ENCODE measurements at places on chromosomes 4 and X.

DNA sequence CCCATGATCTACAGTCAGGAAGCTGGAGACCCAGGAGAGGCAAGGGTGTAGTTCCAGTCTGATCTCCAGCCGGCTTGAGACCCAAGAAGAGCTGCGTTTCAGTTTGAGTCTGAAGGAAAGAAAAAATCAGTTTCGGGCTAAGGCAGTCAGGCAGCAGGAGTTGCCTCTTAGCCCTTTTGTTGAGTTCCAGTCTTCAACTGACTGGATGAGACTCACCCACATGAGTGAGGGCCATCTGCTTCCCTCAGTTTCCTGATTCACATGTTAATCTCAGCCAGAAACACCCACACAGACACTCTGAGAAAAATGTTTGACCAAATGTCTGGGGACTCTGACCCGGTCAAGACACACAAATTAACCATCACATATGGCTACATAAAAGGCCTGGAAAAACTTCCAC is 73.6 kb upstream of the ELOVL6 start:
- DNase-seq: no peak

DNA sequence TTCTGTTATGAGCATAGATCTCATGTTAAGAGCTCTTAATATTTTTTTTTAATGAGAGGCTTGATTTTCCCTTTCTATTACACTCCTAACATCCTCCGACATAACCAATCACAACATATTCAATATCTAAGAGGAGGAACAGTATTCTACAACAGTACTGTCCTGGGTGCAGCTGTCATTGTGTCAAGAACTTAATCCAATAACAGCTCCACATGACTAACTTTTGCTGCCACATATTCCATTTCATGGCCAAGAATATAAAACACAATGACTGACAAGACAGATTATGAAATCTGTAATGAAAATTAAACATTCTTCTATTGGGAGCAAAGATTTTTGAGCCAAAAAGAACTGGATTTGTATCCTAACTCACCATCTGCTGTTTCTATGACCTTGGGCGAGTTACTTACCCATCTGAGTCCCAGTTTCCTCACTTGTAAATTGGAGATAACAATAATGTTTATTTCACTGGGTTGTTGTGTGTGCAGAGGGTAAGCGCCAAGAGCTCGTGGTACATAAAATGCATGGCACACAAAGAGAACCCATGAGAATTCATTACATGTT is 405.6 kb downstream of the SPRY1 start:
- no peak for DNase-seq

GRCh38 chrX:46561824-46562657 is 11.5 kb upstream of the CHST7 start:
- DNase-seq: no peak

GRCh38 chrX:70434914-70435586 is 9.6 kb upstream of the DLG3 start:
- no peak for DNase-seq

DNA sequence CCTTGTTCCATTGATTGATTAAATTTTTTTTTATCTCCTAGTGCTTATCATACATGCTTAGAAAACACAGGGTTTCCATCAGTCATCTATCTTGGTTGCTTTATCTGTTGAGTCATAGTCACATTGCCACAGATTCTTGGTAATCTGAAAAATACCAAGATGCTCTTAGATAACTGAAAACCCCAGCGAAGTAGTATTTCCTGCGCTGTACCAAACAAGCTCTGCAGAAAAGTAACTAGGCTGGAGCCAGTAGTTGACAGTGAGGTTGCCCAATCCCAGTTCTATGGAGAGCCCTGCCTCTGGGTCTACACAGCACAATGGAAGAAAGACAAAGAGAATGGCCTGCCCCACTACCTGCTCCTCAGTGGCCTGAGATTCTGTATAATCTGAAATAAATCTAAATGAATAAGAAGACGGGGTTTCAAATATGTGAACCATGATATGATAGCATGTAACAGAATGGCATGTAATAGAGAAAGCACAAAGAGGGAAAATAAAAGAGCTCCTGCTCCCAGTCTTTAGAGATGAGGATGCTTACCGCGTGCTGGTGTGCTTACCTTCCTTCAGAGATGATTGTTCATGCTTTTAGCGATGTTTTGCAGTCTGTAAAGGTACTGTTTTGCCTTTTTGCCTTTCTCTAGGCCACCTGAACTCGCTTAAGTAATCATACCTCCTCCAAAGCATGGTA is 55.3 kb upstream of the RAPGEF2 start:
- no peak for DNase-seq

DNA sequence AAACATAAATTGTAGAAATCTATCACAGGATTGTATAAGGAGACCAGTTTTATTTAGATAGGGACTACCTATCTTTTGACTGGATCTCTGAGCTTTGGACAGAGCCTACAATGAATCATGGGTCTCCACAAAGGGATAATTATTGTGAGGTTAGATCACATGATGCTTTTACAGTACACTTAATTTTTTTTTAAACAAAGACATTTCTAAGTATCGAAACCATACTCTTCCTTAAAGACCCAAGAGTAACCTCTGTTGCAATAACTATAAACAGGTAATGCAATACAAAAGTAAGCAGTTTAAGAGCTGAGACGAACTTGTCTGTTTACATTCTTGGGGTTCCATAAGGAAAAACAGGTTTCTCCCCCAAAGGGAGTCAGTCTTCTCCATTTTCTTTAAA is 64.3 kb upstream of the GABRE start:
- DNase-seq: no peak

- DNase-seq: no peak
These were observed 33.7 kb downstream of the METAP1 start for GRCh38 chr4:99029018-99029735.

GRCh38 chrX:31550158-31550557 is 478.3 kb upstream of the FTHL17 start:
- DNase-seq: no peak

DNA sequence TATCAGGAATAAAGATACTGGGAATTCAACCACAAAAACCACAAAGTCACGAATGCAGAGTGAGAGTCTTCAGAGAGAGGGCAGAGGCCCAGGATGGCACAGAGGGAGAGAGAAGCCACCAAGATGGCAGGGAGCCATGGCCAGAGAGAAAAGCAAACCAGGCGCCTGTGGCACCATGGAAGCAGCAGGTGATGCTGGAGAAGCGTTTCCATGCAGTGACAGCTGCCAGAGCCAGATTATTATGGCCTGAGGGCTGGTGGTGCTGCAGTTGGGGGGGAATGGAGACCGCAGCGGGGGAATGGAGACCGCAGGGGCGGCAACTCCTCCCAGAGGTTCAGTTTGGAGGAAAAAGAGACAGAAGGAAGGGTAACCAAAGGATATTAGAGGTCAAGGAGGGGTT is 5.8 kb downstream of the TAFAZZIN start:
- no peak for DNase-seq

DNA sequence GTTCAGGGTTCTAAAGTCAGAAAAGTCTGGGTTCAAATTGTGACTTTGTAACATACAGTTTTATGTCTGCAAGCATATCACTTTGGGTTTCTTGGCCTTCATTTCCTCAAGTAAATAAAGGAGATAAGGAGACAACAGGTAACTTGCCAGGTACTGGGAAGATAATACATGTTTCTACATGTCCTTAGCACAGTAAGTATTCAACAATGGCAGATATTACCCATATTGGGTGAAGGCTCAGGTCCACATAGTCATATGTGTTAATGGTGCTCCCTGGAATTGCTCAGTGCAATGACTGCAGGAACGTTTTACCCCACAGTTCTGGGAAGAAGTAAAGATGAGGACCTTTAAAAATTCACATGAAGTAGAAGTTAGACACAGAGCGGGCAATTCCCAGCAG is 35.8 kb upstream of the GAB1 start:
- DNase-seq: no peak

DNA sequence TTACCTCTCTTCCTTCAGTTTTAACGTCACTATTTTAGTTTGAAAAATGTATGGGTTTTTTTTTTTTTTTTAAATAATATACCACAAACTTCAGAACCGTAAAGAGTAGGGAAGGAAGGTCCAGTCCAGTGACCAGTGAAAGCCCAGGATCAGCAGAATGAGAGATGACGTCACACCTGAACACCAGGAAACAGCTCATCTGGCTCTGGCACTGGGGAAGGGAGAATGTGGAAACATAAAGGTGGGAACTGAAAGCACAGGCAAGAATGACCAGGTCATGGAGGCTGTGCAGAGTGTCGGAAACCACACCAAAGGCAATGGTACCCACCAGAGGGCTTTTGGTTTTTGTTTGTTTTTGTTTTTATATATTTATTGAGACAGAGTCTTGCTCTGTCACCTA is 141.2 kb downstream of the DHX15 start:
- no peak for DNase-seq

GRCh38 chr4:39326468-39326977 is 39.6 kb downstream of the RFC1 start:
- no peak for DNase-seq

DNA sequence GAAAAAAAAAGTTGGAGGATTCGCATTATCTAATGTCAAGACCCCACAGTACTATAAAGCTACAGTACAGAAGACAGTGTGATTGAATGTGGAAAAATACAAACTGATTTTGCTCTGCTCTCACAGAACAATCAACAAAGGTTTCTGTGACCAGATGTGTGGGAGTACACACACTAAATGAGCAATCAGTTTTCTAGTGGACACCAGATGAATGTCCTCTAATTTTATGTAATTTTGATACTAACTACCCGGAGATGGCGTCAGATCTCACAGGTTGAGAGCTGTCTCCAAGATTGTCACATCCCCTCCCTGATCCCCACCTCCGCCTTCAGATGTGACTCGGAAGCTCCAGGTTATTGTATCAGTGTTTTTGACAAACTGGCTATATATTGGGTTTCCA is 81.9 kb upstream of the HUWE1 start:
- DNase-seq: no peak

- no peak for DNase-seq
These were observed 15.8 kb downstream of the NLGN3 start for GRCh38 chrX:71160475-71160874.

- DNase-seq: no peak
These were observed 35.6 kb downstream of the GEMIN8 start for GRCh38 chrX:13994104-13994503.

DNA sequence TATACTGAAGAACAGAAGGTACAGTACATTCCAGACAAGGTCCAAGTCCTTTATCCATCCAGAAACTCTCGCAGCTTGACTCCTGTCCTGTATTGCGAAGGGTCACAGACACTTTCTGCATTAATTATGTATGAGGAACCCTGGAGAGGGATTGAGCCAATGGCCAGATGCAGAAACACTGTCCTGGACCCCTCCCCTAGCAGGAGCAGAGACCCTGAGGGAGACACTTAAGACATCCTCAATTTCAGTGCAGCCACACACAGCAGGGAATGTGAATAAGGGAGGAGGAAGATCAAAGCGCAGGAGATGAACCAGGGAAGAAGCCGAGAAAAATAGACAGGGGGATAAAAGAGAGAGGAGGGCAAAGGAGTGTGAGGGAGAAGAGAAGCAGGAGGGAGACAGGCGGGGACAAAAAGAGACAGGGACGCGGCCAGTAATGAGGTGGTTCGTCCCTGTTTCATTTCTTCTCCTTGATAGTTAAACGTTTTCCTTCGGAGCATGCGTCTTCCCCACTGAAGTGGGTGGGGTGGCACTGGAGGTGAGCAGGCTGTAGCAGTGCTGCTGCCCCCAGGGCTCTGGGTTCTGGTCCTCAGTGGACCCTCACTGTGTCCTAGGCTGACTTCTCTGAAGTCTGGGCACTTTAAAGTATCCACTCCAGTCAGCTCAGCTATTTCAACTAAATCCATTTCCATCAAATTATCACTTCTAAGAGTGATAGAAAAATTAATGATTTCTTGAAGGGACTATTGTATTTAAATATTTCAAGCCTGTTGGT is 356.4 kb upstream of the NOCT start:
- no peak for DNase-seq

GRCh38 chrX:46260499-46260898 is 284.7 kb downstream of the ZNF674 start:
- no peak for DNase-seq

DNA sequence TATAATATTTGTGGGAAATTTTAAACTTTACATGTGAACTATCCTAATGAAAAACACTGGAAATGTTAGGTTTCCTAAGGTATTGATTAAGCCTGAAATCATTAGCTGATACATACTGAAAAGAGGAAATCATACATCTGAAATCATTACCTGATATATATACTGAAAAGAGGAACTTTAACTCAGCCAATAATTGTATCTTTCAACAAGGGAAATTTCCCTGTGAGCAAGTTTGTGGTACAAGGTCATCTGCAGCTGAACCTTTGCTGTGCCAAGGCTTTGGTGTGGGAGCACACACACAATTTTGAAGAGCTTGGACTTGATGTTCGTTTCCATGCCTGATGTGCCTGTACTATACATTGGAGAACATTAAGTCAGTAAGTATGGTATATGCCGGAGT is 131.9 kb upstream of the USP9X start:
- no peak for DNase-seq

- no peak for DNase-seq
These were observed at the start of gene SLC38A5 for GRCh38 chrX:48470110-48470832. Gene SLC38A5, minus strand, starts transcription at chrX:48470260. Its CDS starts 2,336 bp downstream, at chrX:48467924.

DNA sequence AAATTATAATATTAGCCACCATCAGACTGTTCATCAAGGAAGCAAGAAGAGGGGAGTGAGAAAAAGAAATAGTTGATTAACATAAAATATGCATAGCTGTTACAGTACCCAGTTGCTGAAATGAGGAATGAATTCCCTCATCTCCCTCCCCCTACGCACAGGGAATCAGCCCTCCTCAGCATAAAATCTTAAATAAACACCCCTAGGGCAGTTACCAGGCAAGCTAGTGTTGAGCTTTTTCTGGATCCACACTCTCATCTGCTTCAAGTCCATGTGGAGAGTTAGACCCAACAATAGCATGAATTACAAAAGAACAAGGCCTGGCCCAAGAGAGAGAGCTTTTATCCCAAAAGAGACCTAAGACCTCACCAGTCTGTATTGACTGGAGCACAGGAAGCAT is 19.0 kb upstream of the SYTL4 start:
- DNase-seq: no peak

GRCh38 chr4:156870861-156871260 is 100.7 kb downstream of the PDGFC start:
- no peak for DNase-seq

DNA sequence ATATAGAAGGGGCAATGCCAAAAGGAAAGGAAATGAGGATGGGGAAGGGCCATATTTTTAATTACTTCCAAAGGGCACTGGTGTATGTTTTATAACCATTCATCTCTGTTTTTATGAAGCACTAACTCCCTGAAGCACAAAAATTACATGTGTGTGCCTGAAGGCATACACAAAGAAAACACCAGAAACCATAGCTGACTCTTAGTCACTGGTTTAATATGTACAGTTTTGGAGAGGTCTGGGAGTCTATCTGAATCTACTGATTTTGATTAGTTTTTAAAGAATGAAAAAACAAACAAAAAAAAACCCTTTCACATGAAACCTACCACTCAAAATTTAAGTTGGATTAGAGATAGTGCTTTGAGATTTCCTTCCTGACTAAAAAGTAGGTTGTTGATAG is 438.7 kb downstream of the RPA4 start:
- DNase-seq: no peak

All from T-helper 22 cell (primary cell).